Kidney (tissue), 22 donors: ENCODE measurements at places on chromosomes 4 and X. TPM values are rescaled to one million over a fixed set of nuclear protein-coding genes. Genes with fewer than 3 reads are reported as not detected.

The GAB1 gene
- total RNA-seq: 38.0 TPM

The CTAG1B gene
- not detected for total RNA-seq

The TRIM60 gene
- total RNA-seq: not detected

The RPL9 gene
- 1,087 TPM for total RNA-seq

The RAB9B gene
- total RNA-seq: 1.1 TPM

The PLXNB3 gene
- total RNA-seq: 5.6 TPM

The ASB9 gene
- 2.6 TPM for total RNA-seq

The NALF2 gene
- total RNA-seq: 2.0 TPM

The ZNF711 gene
- 4.7 TPM for total RNA-seq

DNA sequence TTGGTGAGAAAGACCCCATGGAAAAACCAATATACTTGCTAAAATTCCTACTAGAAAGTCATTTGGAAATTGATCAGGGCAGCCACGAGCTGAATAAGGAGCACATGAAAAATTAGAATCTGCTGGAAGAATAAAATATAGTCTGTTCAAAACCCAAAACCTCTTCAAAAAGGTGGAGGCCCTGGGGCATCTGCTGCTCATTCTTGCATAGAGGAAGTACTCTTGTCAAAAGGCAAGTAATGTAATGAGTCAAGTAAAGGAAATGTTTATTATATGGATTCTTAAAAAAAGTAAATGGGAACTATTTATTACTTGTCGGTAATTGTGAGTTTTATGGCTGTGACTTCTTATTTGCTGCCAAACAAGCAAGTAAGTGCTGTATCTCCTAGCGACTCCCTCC is 109.5 kb downstream of the GK start:
- DNase-seq: no peak

DNA sequence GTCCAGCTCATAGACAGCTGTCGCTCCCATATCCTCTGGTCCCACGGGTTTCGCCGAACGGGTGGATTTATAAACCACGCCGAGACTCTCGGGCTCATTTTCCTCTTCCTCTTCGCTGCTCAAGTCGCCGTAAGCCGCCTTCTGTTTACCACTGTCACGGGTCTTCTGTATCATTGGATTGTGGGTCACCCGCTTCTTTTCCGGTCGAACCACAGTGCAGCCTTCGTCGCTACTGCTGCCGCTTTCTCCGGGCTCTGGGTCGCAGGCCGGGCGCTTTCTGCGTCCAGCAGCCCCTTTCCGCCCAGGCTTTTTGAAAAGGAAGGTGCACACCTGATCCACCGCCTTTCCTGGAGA is 311 bp downstream of the RNF113A start:
- no peak for DNase-seq

- no peak for DNase-seq
Observed at GRCh38 chr4:121255986-121256750, 92.0 kb upstream of the TNIP3 start.

DNA sequence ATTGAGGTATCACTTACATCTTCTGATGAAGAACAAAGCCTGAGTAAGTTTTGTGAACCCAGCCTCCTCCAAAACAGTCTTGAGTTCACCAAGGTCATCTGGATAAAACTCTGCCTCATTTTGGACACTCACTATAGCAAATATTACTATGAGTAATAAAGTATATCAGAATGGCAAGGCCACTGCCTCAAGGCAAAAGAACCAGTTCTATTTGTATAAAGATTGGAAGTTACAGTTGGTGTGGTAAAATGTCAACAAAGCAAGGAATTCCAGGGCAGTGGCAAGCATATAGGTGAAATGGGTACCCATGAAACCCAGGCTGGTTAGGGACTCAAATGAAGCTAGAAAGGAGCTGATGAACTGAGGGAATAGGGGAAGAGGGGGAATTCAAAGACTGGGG is 2.4 kb upstream of the ARHGEF6 start:
- DNase-seq: no peak

DNA sequence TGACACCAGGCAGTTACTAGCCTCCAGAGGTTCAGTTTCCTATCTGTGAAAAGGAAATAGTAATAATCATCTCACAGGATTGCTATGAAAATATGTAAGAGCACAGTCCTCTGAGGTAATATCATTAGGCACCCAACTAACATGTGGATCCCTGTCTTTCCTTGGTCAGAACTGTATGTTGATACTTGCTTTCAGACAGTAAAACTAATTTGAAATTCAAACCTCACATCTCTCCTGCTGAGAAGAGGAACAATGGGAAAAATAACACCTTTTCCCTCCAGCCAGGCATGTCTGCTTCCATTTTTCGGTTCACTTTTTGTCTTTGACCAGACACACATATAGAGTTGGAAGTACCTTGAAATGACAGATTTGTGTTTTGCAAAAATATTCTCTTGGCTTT is 262.7 kb downstream of the IL15 start:
- no peak for DNase-seq

- no peak for DNase-seq
Observed at GRCh38 chr4:186108391-186108790, 3.9 kb downstream of the FAM149A start.

GRCh38 chr4:20253735-20254409 is 2.2 kb downstream of the SLIT2 start:
- DNase-seq: peak; percentile 72

DNA sequence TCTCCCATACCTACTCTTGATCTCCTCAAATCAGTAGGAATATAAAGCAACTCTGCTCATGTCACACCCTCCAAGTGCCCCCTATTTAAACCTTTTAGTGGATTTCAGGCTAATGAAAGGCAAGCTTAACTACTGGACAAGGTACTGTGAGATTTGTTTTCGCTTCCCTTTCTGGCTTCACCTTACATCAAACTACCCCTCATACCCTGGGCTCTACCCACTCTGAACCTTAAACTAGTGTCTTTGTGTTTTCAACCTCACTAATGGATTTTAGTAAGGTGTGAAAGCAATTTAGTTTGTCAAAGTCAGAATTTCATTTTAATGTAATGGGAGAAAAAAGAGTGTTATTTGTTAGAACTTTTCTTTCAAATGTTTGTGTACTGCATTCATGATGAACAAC is 291.7 kb downstream of the INPP4B start:
- DNase-seq: no peak

DNA sequence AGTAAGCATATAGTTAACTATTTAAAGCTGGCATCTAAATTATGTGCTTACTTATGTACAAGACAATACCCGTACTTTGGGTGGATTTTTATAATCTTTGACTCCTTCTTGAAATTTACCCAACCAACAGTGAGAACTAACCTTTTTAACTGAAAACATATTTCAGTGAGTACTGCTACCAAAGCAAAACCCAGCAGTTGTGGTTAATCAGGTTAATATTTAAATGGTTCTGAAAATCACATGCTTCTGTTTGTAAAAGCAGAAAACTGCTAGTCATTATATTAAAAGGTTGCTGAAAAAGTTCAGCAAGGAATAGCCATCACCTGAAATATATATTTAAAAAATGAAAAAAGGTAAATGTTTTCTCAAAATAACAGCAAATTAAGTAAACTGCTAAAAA is 20.0 kb downstream of the UBE2D3 start:
- DNase-seq: no peak

GRCh38 chr4:150515135-150515534 is 66.8 kb upstream of the MAB21L2 start:
- no peak for DNase-seq

- no peak for DNase-seq
Observed at GRCh38 chr4:3468804-3469203, 5.7 kb downstream of the DOK7 start.

- no peak for DNase-seq
Observed at GRCh38 chr4:6354119-6354518, 84.5 kb downstream of the WFS1 start.

DNA sequence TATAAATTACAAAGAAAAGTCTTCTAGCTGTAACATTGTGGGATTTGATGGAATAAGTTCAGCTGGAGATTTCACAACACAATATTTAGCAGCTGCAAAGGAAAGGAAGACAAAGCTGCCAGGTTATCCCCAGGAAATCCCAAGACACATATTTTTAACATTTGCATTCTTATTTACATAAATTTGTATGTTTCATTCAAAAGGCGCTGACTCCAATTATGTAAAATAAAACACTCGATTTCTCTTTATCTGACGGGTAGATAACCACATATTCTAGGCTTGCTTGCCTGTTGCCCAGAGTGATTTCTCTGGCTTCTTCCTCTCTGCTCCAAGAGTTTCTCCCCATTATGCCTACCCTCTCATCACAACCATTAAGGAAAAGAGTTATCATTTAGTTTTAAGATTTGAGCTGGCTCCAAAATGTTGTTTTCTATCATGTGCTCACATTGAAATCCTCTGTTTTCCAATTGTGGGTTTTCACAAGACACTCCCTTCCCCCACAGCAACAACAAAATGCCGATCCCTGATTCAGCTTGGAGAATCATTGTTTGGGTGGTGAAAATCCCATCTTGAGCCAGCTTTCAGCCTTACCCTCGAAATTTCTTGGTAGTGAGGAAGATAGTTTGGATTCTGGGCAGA is 128.2 kb upstream of the RASGEF1B start:
- DNase-seq: no peak

DNA sequence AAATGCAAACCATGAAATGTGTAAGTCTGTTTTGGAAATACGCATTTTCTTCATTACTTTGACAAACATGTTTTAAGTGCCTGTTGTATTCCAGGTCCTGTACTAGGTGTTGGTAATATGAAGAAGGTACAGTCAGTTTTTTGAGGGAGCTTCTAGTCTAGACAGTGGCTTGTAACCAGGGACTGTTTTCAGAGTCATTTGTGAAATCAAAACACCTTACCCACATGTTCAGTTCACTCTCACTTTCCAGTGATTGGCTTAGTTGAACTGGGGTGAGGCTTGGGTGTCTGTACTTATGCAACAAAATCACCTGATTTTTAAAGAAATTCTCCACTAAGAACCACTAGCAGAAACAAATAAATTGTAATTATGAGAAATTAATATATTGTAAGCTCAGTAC is 16.4 kb downstream of the DCLK2 start:
- DNase-seq: no peak

DNA sequence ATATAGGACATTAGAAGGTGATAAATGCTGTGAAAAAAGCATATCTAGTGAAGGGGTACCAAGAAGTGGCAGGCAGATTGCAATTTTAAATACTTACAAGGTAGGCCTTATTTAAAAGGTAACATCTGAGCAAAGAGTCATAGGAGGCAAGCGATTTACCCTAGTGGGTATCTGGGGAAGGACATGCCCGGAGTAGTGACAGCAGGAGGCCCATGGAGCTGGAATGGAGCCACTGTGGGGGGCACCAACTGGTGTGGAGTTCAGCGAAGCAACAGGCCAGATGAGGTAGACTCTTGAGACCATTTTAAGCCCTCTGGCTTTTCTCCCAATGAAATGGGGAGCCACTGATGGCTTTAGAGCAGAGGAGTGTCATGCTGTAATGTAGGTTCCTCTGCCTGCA is 37.3 kb downstream of the SEC24D start:
- no peak for DNase-seq

DNA sequence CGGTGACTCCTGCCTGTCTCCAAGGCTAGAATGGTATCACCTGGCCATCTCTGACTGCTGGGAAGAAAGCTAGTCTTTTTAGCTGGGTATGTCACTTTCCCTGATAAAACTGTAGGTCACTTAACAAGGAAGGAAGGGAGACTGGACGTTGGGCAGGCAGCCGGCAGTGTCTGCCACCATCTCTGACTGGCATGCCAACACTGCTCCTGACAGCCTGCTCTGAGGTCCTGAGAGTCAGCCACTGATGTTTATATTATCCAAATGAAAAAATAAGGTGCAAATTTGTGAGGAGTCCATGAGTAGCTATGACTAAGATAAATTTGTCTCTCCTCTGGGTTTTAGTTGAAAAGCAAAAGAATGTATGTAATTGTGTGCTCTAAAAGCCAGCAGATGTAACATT is 77.2 kb downstream of the SNX25 start:
- no peak for DNase-seq

DNA sequence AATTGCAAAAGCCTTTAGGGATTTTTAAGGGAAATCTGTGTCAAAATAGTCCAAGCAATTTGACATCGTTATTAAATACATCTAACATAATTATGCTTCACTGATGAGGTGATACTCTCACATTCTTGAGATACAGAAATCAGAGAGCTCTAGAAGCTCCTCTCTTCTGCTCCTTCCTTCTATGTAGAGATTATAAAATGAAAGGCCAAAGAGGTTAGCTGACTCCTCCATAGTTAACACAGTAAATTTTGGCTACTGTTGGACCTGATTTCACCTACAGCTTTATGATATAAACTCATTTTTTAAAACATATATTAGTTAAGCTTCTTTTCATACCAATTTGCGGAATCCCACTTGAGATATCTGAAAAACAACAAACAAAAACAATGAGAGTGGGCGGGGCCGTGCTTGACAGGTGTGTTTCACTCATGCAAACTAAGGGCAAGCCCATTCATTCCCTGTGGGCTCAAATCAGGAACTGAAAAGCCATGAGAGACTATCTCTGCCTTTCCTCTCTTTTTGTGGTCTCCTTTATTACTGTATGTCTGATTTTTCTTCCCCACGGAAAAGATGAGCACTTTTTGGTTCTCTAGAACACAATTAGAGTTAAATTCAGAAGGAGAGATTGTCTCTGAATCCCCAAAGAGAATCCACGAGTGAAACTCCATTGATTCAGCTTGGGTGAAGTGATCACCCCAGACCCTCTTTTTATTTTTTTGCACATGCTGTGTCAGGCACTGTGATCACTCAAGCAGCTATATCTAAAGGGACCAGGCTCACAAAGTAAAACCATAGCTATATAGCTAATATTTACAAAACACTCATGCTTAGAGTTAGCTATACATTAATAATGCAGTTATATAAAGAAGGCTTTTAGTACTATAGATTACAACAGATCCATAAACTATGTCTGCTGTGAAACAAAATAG is 566.3 kb downstream of the IL15 start:
- DNase-seq: no peak

- DNase-seq: no peak
Observed at GRCh38 chr4:8329859-8330761, 60.6 kb downstream of the HTRA3 start.

DNA sequence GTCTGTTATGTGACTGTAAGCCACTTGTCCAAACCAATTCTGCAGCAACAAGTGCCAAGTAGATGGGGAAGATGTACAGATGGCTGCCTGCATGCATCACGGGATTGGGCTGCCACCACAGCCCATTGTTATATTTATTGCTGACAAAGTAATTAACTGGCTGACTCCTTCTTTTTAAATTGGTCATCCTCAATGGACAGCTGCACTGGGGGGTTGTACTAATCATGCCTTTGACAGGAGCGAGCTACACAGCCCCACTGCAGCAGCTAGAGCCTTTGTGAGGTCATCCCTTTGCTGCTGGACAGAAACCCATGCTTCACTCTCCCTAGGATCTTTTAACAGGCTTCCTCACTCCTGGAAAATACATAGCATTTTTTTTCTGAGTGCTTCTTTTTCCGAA is 146.7 kb upstream of the CXXC4 start:
- peak; percentile 7 for DNase-seq

GRCh38 chr4:44738615-44739014 is 12.3 kb upstream of the GNPDA2 start:
- no peak for DNase-seq

- DNase-seq: no peak
Observed at GRCh38 chr4:57911203-57911602, 801.0 kb upstream of the IGFBP7 start.

GRCh38 chrX:48196745-48197201 is at the start of gene SSX5:
SSX5 (minus strand) TSS chrX:48196795; CDS start chrX:48195358, 1,437 bp downstream.
- DNase-seq: no peak
